ENCODE measurements at places on chromosomes 2 and 18.

GRCh38 chr2:216015722-216016464, 2.5 kb upstream of the MREG start:
- DNase-seq = no peak

DNA sequence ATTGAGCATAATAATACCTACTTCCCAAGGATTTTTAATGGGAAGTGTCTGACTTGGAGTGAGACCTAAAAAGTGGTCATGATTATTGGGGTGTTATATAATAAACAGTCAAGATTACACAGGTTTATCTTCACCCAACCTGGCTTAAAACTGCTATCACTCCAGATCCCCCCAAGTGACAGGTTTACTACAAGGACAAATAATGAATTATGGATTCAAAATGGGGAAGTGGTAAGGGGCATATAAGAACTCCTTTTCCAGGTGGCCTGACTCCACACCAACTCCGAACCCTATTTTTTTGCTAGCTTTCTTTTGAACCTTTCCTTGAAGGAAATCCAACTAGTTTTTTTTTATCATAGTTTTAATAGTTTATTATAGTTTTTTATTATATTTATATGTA, 663.0 kb upstream of the FANCL start:
- DNase-seq = no peak

GRCh38 chr2:73285159-73285739, 971 bp upstream of the FBXO41 start:
- no peak for DNase-seq

GRCh38 chr18:2715990-2716389, 60.5 kb downstream of the SMCHD1 start:
- no peak for DNase-seq

DNA sequence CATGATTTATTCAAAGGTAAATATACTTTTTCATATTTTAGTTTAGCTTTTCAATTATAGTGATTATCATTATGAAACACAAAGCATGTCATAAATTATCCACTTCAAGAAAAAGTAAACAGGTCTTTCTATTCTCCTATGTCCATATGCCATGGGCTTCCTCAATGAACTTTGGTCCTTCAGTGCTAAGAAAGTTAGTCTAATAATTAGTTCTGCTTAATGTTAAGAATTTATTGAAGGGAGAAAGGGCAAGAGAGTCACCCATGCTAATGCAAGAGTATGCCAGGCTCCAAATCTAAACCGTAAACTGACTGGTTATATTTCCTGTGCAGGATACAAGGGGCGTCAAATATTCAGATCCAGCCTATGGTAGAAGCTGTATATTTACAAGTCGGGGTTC, 96.2 kb downstream of the GORASP2 start:
- no peak for DNase-seq

- no peak for DNase-seq
Measured at GRCh38 chr2:113281910-113282746, 3.4 kb upstream of the PAX8 start.

DNA sequence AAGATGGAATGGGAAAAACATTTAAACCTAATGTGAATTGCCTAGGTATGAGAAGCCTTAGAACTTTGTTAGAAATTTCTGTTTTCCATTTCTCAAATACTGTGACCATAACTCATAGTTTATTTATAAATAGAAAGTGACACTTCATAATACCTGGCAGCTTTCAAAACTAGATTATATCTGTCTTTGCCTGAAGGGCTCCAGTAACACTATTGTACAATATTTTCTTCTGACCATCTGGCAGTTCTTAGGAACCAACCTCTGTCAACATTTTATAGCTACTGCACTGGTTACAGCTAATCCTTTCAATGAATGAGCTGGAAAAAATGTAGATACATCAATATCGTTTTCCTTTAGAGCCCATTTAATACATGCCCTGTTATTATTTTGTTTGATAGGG, 237.4 kb downstream of the CAMKMT start:
- DNase-seq = no peak

DNA sequence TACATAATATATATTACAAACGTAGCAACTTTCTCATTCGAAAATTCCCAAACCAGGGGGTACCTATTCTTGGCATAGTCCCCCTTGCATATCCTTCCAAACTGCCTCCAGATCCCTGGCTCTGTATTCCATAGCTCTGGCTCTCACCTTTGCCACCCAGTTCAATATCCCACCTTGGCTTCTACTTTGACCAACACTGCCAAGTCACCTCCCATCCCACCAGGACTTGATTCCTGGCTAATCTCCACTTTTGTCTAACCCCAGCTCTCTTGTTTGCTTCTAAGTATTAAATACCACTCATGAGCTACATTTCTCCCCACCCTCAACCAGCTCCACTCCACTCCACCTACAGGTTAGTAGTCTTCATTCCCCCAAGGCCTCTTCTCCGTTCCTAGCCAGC, 103.2 kb upstream of the WDR75 start:
- DNase-seq = no peak

DNA sequence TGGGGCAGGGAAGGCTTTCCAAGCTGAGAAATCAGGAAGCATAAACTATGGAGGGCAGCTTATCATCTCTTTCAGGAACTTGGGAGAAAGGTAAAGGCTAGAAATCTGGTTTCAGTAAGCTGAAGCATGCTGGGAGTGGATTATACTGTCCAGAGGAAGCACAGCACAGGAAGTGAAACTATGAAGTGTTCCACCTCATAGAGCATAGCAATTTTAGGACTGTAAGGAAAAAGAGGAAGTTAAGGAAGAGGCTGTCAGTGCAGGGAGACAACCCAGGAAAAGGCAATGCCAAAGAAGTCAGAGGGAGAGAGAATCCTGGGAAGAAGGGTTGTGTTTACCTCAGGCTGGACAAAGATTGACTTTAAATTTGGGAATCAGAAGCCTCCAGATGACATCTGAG, 51.9 kb downstream of the EFEMP1 start:
- DNase-seq = no peak

GRCh38 chr18:42374961-42375360, 419.9 kb downstream of the PIK3C3 start:
- DNase-seq = no peak

DNA sequence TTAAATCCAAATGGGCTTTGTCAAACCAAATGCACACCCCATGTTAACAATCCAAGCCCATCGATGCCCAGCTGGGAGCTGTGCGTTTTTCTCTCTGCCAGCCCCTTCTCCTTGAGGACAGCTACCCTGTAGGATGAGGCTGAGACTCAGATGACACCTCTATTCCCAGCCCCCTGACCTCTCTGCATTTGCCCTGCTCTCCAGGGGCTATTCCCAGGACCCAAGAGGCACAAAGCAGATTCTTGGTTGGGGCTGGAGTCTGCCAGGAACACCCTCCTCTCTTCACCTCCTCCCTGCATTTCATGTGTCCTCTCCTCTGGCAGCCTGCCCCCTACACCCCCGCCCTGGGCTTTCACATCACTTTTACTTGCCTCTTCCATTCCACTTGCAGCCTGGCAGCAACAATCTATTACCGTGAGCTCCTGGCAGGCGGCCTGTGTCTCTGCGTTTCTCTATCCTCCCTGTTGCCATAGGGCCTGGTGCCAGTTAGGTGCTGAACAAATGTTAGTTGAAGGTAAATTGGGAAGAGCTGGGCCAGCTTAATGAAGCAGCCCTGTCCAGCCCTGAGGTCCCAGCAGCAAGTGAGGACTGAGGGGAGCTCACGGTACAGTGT, 51.8 kb downstream of the ADD2 start:
- no peak for DNase-seq

- no peak for DNase-seq
Measured at GRCh38 chr2:96501886-96502810, 3.0 kb downstream of the NEURL3 start.
